GF-D8 (cell line): ENCODE measurements at places on chromosomes 4 and X.

DNA sequence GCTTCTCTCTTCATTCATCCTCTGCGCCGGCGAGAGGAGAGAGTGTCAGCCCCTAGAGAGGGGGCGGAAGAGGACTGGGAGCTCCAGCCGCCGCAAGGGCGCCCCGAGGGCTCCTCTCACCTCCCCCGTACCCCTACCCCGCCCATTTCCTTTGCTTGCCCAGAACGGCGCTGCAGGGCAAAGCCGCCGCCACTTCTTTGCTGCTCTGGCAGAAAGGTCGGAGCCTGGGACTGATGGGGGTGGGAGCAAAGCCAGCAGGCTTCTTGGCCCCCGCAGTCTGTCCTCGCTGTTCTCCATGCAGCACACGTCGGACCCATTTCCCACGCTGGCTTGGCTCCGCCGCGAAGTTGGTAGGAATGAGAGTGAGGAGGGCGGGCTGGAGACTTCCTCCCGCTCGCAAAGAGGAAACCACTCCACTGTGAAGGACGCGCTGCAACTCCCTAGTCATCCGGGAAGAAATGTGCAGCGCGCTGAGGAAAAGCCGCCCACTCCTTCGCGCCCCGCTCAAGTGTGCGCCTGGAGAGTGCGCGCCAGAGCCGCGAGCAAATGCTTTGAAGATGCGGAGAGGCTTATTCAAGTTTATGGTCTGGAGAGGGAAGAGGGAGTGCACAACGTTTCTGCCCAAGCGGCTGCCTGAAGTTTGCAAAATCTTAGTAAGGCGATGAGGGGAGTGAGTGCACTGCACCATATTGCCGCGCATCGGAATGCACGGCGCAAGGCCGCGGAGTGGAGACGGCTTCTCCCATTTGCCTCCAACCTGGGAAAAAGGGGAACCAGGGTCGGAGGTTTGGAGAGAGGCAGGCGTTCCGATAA is 2.8 kb upstream of the PCDH7 start:
- no peak for DNase-seq

GRCh38 chr4:161990721-161991120 is 173.1 kb downstream of the FSTL5 start:
- DNase-seq, result no peak

GRCh38 chrX:103362474-103362873 is 6.2 kb downstream of the TCEAL9 start:
- DNase-seq, result no peak

DNA sequence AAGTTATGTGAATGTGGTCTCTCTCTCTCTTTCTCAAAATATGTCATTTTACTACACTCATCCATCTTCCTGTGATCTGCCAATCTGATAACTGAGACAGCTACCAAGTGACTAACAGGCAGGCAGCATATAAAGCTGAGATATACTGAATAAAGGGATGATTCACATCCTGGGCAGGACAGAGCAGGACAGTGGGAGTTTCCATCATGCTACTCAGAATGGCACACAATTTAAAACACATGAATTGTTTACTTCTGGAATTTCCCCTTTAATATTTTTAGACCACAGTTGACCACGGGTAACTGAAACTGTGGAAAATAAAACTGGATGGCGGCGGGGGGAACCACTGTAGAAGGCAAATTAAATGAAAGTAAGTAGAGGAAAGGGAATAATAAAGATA is 58.6 kb upstream of the DCTD start:
- DNase-seq, result no peak

DNA sequence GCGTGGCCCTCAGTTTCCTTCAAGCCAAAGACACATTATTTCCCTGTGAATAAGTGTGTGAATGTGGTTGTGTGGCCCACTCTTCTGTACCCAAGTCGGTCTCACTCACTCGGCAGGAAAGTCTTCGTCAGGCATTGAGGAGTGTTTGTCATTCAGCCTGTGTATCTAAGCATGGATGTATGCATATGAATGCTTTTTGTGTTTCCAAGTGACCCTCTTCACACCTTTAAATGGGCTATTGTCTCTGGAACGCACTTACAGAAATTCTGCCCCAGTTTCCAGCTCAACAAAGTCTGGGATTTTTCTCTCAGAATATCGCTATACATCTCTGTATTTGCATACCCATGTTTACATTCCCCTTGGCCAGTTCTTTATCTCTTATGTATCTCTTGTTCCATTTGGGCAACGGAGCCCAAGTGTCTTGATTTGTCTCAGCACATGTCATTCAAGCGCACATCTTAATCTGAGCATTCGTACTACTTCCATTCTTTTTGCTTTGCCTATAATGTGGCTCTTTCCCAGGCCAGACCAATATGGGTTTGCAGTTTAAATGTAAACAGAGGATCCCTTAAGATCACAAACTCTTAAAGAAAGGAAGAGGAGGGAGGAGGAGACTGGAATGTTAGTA is 4.8 kb downstream of the BCOR start:
- DNase-seq, result no peak

DNA sequence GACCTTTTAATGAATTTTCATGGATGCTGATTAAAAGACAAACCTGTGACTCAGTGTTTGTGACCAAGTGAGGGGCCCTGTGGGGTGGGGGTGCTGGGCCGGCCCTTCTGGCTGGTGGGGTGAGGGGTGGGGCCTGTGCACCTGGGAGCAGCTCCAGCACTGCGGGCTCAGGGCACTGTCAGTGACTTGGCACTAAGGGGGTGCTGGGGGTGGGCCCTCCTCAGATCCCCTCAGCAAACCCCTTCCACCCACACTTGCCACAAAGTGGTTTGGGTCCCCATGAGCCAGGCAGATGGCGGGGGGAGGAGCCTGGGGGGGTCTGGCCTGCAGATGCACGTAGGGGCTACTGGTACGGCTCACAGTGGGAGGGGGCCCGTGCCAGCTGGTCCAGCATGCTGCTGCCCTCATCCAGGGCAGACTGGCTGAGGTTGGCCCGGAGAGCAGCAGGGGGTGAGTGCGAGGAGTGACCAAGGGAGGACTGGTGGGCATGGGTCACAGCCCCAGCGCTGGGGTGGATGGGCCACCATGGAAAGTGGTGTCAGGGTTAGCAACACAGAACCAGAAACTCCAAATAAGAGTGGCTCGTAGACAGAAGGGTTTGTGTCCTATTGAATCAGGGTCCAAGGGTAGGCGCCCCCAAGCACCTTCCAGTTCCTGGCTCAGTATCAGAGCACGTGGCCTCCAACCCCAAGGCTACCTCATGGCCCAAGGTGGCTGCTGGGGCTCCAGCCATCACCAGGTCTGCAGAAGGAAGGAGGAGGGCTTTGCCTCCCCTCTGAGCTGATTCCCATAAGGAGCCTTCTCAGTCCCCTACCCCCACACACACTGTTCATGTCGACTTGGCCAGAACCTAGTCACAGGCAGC is 10.1 kb downstream of the NKX1-1 start:
- DNase-seq, result no peak

GRCh38 chr4:77001907-77002306 is 52.4 kb downstream of the SEPTIN11 start:
- DNase-seq, result no peak

DNA sequence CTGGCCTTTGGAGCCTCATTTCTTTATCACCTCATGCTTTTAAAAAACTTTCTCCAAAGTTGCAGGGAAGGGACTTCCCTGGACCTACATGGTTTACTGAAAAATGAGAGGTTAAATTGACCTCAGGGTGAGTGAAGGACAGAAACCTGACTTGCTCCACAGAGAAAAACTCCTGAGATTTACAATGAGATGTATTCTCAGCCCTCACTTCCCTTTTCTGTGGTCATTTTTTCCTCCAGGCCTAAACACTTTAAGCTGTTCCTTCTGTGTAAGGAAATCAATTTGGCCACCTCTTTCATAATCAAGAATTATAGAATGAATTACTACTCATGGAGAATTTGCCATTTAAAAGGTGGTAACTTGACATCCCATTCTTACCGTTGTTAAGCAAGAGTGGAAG is 77.9 kb downstream of the HPGD start:
- peak; percentile 16 for DNase-seq

GRCh38 chrX:46574774-46575381 is 1.3 kb downstream of the CHST7 start:
- DNase-seq, result no peak

GRCh38 chrX:96824166-96824565 is 59.5 kb upstream of the RPA4 start:
- DNase-seq, result no peak
